ENCODE measurements at places on chromosomes 13 and 19.
A peak's percentile ranks its signal among the peaks of the same experiment; 100 is the strongest.

DNA sequence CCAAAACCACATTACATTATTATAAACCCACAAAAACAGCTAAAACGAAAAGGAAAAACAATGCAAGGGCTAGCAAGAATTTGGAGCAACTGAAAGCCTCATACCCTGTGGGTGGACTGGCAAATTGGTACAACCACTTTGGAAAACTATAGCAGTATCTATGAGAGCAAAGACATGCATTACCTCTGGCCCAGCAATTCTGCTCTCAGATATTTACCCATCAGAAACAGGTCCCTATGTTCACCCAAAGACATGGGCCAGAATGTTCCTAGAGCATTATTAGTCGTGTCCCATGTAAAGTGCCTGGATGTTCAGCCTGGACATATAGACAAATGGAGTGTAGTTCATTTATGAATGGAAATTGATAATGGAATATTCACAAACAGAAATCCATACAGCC is 27.9 kb downstream of the POP4 start:
- no peak for DNase-seq

- DNase-seq = no peak
Measured at GRCh38 chr19:28422046-28422445, 790.9 kb downstream of the UQCRFS1 start.

GRCh38 chr19:45376045-45376724 is 5.8 kb upstream of the ERCC2 start:
- DNase-seq = no peak

GRCh38 chr13:107838588-107839161 is 376.7 kb downstream of the LIG4 start:
- peak; percentile 96 for DNase-seq

- DNase-seq = peak; percentile 90
Measured at GRCh38 chr19:3275583-3276340, 51.3 kb downstream of the CELF5 start.

DNA sequence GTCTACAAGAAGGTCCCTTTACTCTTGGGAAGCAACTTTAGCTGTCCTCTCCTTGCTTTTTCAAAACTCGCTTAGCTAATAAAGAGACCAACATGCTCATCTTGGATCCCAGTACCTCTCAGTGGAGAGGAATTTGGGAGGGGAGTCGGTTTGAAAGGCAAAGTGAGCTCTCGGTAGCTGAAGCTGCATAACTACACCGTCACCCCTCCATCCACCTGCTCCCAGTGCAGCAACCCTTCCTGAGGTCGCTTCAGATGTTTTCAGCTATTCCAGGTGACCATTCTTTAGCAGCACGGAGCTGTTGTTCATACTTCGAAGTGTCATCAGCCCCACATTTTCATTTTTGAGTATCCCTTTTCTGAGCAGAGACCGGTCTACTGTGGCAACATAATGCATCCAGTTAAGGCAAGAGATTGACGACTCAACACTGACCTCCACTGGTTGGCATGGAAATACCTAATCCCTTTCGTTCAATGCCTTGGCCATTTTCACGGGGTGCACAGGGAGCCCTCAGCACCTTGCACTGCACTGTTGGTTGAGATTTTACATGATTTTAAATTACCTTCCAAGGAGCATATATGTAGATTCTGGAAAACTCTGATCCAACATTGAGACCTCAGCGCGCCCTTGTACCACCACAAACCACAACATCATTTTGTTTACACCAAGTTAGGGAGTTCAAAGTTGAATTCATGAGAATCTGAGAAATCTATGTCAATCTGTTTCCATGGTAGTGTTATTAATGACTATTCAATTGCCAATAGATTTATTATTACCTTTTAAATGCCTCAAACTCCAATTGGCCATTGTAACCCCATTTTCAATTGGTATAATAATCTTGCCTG is 42.2 kb downstream of the DLEU7 start:
- DNase-seq = peak; percentile 22

- DNase-seq = no peak
Measured at GRCh38 chr13:44234566-44234965, 139.1 kb upstream of the SERP2 start.

DNA sequence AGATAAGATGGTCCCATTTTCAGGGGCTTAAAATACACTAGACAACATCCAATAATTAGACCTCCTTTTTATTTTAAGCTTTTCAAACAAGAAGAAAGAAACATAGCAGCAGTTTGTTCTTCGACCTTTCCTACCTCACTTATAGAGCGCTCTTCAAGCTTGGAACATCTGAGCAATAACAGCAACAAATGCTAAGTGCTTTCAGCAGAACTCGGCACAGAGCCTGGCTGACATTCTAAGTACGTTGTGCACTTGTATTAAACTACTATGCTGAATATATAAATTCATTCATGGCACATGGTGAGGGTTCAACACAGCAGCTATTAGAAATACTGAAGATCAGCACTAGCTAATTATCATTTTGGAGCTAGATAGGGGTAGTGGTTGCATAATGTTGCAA is 256.1 kb upstream of the MAB21L1 start:
- DNase-seq = no peak

DNA sequence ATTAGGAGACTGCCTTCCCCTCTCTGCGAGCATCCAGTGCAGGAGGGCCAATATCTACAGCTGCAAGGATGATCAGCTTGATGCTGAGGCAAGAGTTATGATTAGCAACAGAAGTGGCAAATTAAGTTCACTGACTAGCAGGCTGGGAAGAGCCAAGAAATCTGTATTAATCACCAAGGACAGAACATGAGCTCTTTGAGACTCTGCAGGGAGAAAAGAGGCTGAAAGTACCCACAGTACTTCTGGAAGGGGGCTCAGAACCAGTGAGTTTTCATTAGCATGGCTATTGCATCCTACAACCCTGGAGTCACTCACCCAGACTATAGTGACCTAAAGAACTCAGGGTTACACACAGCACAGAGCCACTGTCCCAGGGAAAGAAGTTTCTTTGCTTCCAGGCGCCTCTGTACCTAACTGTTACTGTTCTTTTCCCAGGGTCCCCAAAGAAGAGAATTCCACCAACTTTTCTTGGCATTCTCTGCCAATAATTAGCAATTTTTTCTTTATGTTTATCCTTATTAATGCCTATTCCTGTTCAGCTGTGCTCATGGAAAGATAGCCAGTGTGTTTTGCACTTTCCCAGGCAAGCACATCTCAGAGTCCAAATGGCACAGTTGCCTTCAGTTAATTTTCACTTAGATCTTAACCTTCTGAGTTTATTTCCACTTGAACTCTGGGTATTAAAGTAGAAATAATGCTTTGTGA is 25.8 kb upstream of the MEDAG start:
- no peak for DNase-seq

Measured in NCI-H1105 (cell line).